Hematopoietic multipotent progenitor cell treated with erythropoietin and hydrocortisone succinate and interleukin-3 and kit ligand, for 8 days (in vitro differentiated cells): ENCODE measurements at places on chromosomes 4 and X.

DNA sequence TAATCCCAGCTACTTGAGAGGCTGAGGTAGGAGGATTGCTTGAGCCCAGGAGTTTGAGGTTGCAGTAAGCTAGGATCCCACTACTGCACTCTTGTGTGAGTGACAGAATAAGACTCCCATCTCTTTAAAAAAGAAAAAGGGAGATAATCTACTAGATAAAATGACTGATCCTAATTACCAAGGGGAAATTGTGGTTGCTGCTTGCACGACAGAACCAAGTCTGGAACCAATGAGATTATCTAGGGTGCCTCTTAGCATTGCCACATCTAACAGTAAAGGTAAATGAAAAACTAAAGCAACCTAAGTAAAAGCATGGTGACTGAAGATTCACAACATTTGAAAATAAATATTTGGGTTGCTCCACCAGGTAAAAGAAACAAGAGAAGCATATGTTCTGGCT, 185.1 kb downstream of the PDHA2 start:
- peak; percentile 2 for DNase-seq

- no peak for DNase-seq
Measured at GRCh38 chrX:36407836-36408235, 488.3 kb downstream of the CFAP47 start.

GRCh38 chrX:43958529-43958928, 14.7 kb downstream of the NDP start:
- DNase-seq: peak; percentile 81

- DNase-seq: peak; percentile 80
Measured at GRCh38 chrX:12974796-12975669, at the start of gene TMSB4X. Gene TMSB4X, plus strand, starts transcription at chrX:12975110.

DNA sequence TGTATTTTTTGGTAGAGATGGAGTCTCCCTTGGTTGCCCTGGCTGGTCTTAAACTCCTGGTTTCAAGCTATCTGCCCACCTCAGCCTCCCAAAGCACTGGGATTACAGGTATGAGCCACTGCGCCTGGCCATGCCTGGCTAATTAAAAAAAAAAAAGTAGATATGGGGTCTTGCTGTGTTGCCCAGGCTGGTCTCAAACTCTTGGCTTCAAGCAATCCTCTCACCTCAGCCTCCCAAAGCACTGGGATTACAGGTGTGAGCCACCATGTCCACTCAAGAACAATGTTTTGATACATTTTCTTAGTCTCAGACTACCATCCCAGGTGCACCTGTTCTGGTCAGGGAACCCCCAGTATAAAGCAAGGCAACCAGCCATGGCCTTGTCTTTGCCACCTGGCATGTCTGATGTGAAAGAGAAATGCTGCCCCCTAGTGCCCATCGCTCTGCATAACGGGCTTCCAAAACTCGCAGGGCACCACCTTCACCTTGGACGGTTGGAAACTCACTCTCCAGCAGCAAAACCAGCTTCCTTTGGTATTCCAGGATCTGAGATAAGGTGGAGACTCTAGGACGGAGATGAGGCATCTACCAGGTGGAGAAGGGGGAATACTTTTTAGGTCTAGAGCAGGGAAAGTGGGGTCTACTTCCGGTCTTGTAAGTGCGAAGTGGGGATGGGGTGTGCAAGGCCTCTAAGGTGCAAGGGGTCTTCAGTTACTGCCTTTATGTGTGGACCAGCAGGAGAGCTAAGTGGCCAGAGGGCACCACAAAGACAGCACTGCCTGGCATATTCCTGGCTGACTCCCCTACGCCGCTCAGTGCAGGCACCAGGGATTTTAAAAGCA, 47.7 kb upstream of the AFAP1 start:
- DNase-seq: peak; percentile 66

- no peak for DNase-seq
Measured at GRCh38 chr4:48692044-48692443, 88.0 kb downstream of the FRYL start.

- DNase-seq: no peak
Measured at GRCh38 chr4:169243825-169244609, 26.7 kb downstream of the SH3RF1 start.

GRCh38 chrX:152024710-152025109, 50.2 kb upstream of the GABRE start:
- DNase-seq: no peak

DNA sequence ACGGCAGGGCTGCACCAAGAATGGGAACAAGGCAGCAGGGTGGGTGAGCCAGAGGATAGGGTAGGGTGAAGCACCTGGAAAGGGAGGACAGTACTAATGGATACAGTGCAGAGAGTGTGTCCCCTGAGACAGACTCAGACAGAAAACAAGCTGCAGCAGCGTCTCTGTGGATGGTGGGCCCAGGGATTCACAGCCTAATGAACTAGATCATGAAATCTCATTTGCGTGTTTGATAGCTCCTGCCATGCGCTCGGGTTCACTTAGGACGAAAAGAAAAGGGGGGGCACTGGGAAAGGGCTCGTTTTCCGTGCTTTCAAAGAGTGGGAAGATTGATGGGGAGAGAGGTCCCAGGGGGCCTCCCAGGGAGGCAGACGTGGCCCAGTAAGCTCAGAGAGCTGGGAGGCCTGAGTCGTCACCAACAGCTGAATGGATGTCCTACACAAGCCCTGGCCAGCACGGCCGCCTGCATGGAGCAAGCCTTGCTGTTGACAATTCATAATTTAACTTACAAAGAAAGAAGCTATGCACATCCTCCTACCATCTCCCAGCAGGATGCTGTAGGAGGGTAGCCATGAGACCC, 446.9 kb downstream of the BCOR start:
- no peak for DNase-seq

GRCh38 chr4:26031704-26032103, 117.7 kb downstream of the SMIM20 start:
- no peak for DNase-seq

- peak; percentile 57 for DNase-seq
Measured at GRCh38 chrX:53287493-53288138, 6.2 kb upstream of the IQSEC2 start.

- no peak for DNase-seq
Measured at GRCh38 chr4:704971-705277, 708 bp upstream of the PCGF3 start.

DNA sequence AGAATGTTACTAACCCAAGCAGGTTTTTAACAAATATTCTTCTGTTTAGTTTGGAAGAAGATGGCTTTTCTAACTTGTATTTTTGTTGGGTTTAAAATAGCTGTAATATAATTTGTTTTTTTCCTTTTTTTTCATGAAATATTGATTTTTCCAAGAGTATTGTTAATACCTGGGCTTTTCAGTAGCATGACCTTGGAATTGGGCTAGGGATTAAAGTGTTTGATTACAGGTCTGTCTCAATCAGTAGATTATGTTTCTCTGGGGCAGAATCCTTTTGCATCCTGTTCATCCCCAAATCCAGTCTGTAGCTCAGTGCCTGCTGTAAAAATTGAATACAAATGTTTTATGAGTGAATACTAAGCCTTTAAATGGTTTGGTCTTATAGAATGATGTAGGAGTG, 479.8 kb downstream of the RAPGEF2 start:
- no peak for DNase-seq

DNA sequence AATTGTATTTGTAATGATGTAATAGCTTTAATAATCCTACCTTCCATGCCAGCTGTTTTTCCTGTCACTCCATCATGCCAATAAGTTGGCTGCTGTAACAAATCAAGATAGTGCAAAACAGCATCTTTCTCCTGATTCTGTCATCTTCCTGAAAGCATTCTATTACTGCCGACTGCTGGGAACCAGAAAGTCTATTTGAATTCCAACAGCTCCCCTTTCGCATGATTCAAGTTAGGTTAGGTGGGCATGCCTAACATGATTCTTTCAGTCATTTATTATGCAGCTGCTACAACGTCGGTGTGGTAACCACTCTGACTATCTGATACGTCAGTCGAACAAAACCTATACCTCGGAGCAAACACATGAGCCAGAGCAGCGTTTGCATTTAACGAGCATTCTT, 127.9 kb upstream of the DMD start:
- no peak for DNase-seq
